ENCODE measurements at places on chromosomes 13 and 19.
A peak's percentile ranks its signal among the peaks of the same experiment; 100 is the strongest.

GRCh38 chr19:32669310-32669709, 5.7 kb downstream of the ANKRD27 start:
- H3K4me3 ChIP-seq: no peak overlapping the region
- H3K27ac ChIP-seq: no peak overlapping the region
- peaks cover 19% of the 10 kb centered on the region for H3K36me3 ChIP-seq
- H3K27me3 ChIP-seq: peaks cover 5% of the 10 kb centered on the region

GRCh38 chr19:46216612-46217011, 12.9 kb upstream of the IGFL1 start:
- H3K27me3 ChIP-seq: peaks cover 28% of the 10 kb centered on the region
- no peaks in the 10 kb centered on the region for H3K4me1 ChIP-seq
- H3K4me3 ChIP-seq: no peak overlapping the region
- no peak overlapping the region for H3K27ac ChIP-seq
- no peaks in the 10 kb centered on the region for H3K36me3 ChIP-seq

DNA sequence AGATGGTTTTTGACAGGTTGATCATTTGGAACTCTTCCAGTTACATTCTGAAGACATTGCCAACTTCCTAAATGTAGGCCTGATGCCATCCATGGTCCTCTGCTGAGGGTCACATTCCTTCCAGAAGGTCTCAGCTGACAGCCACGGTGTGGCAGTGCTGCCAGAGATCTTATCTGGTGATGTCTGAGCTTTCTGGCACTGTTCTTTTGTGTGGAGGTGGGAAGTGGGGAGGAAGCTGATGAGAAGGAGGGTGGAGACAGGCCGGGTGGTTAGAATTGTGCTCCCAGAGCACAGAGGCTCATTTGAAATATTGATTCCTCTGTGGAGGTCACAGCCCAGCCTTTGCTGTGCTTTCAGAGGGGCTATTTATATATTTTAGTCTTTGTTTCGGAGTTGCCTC, 16.1 kb upstream of the MTIF3 start:
- no peak overlapping the region for H3K27ac ChIP-seq
- H3K4me3 ChIP-seq: no peak overlapping the region
- H3K4me1 ChIP-seq: peaks cover 6% of the 10 kb centered on the region

DNA sequence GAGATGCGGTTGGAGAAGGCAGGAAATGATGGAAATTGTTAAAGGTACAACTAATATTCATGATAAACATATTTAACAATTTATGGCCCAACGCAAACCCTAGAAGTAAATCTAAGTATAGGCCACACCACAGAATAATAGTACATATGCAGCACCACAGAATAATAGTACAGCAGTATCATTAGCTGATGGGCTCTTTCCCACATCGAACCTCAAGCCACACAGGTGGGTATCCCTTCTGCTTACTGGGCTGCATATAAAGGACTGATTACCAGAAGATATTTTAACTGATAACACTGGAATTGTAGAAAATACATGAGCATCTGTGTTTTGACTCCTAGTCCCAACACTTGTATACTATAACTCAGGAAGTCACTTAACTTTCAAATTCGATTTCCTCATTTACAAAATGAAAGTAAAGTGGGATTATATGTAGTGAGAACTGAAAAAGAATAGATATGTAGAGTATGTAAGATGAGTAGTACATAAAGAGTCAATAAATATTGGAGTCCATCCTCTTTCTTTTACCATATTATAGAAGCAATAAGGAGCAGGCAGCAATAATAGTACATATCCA, 91.5 kb downstream of the TSC22D1 start:
- H3K27me3 ChIP-seq: no peaks in the 10 kb centered on the region
- H3K27ac ChIP-seq: peak overlapping the region; percentile 15
- H3K36me3 ChIP-seq: no peaks in the 10 kb centered on the region
- H3K4me3 ChIP-seq: peak overlapping the region; percentile 29
- peaks cover 14% of the 10 kb centered on the region for H3K4me1 ChIP-seq

DNA sequence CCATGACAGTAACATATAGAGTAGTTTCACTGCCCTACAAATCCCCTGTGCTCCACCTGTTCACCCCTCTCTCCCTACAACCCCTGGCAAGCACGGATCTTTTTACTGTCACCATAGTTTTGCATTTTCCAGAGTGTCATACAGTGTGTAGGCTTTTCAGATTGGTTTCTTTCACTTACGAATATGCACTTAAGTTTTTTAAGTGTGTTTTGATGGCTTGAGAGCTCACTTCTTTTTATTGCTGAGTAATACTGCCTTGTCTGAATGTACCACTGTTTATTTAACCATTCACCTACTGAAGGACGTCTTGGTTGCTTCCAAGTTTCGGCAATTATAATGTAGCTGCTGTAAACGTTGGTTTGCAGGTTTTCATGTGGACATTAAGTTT, 175.1 kb downstream of the ITGBL1 start:
- no peak for DNase-seq
- no peak overlapping the region for H3K4me3 ChIP-seq
- no peaks in the 10 kb centered on the region for H3K36me3 ChIP-seq

DNA sequence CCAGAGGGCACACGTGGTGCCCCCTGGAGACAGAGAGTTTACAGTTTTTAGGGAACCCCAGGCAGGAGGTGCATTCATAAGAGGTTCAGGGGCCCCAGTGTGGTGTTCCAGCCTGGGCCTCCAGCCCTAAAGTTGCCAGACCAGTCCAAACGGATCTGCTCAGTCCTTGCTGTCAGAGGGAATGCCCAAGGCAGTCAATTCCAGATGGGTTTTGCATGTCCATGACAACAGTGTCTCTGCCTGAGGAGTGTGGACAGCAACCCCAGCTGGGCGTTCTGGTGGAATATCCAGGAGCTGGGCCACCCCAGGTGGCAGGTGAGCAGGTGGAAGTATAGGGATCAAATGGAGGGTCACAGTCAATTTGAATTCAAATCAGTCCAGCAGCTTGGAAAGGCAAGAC, 25.3 kb downstream of the FBXO27 start:
- no peak overlapping the region for H3K4me3 ChIP-seq
- H3K27me3 ChIP-seq: peaks cover 33% of the 10 kb centered on the region
- no peaks in the 10 kb centered on the region for H3K36me3 ChIP-seq
- peaks cover 7% of the 10 kb centered on the region for H3K4me1 ChIP-seq
- DNase-seq: no peak

GRCh38 chr19:18940769-18941627, at the start of gene HOMER3:
Gene HOMER3, minus strand, starts transcription at chr19:18941217. Its CDS starts 2,235 bp downstream, at chr19:18938982.
- peak; percentile 80 for DNase-seq
- peaks cover 9% of the 10 kb centered on the region for H3K4me1 ChIP-seq
- H3K36me3 ChIP-seq: no peaks in the 10 kb centered on the region
- no peak within 1 kb of the TSS for H3K27ac ChIP-seq
- peak within 1 kb of the TSS; percentile 40 for H3K4me3 ChIP-seq
- H3K27me3 ChIP-seq: peaks cover 83% of the 10 kb centered on the region

GRCh38 chr13:34156841-34157365, 339.0 kb downstream of the RFC3 start:
- H3K4me3 ChIP-seq: no peak overlapping the region
- no peaks in the 10 kb centered on the region for H3K36me3 ChIP-seq
- peak; percentile 52 for DNase-seq

GRCh38 chr13:84237143-84237542, 354.9 kb upstream of the SLITRK1 start:
- no peaks in the 10 kb centered on the region for H3K4me1 ChIP-seq
- no peaks in the 10 kb centered on the region for H3K27me3 ChIP-seq
- no peaks in the 10 kb centered on the region for H3K36me3 ChIP-seq
- no peak for DNase-seq
- H3K4me3 ChIP-seq: no peak overlapping the region
- H3K27ac ChIP-seq: no peak overlapping the region

DNA sequence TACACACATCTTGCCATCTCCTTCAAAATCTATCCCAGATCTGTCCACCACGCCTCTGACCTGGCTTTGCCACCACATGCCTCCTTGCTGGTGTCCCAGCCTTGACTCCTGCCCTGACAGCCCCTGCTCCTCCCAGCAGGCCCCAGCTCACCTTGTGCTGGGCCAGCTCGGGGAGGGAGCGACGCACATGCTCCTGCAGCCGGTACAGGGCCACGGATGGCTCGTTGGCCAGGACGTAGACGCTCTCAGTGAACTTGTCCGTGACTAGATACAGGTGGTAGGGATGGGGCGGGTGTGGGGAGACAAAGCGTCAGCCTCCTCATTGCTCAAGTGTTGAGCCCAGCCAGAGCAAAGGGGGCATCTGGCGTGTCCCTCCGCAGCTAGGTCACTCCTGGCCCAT, 5.2 kb downstream of the BORCS8 start:
- H3K27ac ChIP-seq: peak overlapping the region; percentile 28
- H3K27me3 ChIP-seq: no peaks in the 10 kb centered on the region
- no peak overlapping the region for H3K4me3 ChIP-seq
- peaks cover 35% of the 10 kb centered on the region for H3K4me1 ChIP-seq

DNA sequence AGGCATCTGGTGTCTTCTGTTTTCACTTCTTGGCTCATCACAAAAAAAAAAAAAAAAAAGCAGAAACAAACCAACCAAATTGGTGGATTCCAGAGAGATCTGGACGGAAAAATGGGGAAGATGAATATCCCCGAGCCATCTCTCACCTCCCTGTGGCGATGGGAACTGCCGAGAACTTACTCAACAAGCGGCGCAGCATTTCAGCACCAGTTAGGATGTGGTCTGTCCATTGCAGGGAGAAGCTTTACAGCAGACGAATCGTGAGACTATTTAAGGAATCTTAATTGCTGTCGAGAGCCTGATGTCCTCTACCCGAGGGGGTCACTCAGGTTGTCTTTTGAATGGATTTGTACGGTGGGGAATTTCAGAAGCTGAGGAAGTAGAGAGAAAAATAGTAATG, 17.3 kb upstream of the KDM4B start:
- no peak overlapping the region for H3K4me3 ChIP-seq
- H3K27me3 ChIP-seq: no peaks in the 10 kb centered on the region
- no peak for DNase-seq

- DNase-seq: peak; percentile 74
- no peaks in the 10 kb centered on the region for H3K27me3 ChIP-seq
- no peak overlapping the region for H3K4me3 ChIP-seq
- H3K4me1 ChIP-seq: no peaks in the 10 kb centered on the region
Observed at GRCh38 chr13:22278336-22278929, 607.6 kb downstream of the FGF9 start.

DNA sequence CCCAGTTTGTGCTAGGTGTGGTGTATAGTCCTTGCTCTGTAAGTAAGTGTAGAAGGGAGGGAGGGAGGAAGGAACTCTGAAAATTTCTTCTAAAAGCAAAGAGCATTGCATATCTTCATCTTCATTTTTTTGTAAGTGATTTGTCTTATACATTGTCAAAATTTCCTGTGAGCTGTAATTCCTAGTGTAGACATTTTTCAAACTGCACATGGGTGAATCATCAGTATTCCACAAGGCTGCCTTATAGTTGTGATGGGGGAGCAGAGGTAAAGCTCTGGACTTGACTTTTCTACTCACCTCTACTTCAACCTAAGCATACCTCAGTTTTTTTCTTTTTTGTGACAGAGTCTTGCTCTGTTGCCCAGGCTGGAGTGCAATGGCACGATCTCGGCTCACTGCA, 86.9 kb downstream of the CDK8 start:
- H3K27me3 ChIP-seq: no peaks in the 10 kb centered on the region
- no peak overlapping the region for H3K27ac ChIP-seq
- no peak for DNase-seq
- no peaks in the 10 kb centered on the region for H3K4me1 ChIP-seq
- H3K4me3 ChIP-seq: no peak overlapping the region

DNA sequence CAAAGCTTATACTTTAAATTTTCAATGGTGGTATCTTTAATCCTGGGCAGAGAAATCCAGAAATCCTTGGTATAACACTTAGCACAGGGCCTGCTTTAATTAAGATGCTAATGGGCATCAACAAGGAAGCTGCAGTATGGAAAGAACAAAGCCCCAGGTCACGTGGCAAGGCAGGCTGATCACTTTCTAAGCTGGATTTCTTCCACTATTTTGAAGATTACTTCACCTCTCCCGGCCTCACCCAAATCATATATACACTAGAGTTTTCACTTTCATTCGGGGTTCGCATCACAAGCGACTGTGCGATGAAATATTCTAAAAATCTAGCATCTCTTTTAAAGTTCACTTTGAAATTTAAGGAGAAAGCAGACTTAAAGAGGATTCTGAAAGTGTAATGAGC, 71.8 kb downstream of the STARD13 start:
- H3K4me1 ChIP-seq: no peaks in the 10 kb centered on the region
- peaks cover 5% of the 10 kb centered on the region for H3K27me3 ChIP-seq
- no peak overlapping the region for H3K27ac ChIP-seq

DNA sequence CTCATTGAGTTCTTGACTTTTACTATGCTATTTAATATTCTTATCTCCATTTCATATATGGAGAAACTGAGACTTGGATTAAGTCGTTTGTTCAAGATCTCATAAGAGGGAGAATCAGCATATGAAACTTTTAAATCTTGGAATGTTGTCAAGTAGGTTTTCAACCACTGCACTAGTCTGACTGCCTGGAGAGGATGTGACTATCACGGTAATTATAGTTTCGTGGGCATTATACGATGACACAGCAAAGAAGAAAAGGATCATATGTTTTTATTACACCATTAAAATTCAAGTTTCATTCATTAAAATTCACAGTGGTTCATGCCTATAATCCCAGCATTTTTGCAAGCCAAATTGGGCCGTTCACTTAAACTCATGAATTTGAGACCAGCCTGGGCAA, 555.2 kb downstream of the SLITRK1 start:
- no peak overlapping the region for H3K4me3 ChIP-seq
- no peaks in the 10 kb centered on the region for H3K36me3 ChIP-seq
- no peak overlapping the region for H3K27ac ChIP-seq

DNA sequence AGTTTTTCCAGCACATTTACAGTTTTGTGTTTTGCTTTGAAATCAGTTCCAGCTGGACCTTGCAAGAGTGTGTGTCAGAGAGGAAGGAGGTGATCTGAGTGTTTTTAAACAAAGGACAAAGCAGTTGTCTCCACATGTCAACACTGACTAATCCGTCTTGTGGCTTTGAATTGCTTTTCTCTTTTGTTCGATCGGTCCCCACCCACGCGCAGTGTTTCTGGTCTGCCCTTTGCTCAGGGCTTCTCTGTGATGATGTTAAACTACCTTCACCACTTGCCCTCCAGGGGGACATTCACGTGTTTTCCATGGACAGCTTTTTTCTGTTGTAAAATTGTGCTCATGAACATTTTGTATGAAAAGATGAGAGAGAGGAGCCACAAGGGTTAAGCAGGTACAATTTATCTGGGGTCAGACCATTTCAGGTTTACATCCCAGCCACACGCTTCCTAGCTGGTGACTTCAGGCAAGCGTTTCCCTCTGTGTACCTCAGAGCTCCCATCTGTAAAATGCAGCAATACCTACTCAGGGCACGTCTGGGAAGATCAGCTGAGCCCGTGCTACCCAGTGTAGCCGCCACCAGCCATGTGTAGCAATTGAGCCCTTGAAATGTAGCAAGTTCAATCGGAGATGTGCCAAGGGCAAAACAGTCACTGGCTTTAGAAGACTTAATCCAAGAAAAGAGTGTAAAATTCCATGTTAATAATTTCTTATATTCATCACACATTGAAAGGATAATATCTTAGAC, 13.5 kb upstream of the PLA2G4C start:
- H3K4me3 ChIP-seq: no peak overlapping the region
- no peak for DNase-seq
- no peak overlapping the region for H3K27ac ChIP-seq

GRCh38 chr13:67771106-67771505, 541.0 kb upstream of the PCDH9 start:
- H3K27me3 ChIP-seq: no peaks in the 10 kb centered on the region
- no peak overlapping the region for H3K27ac ChIP-seq
- H3K4me1 ChIP-seq: no peaks in the 10 kb centered on the region
- DNase-seq: no peak
- H3K4me3 ChIP-seq: no peak overlapping the region
